ENCODE measurements at places on chromosomes 7 and 10.

DNA sequence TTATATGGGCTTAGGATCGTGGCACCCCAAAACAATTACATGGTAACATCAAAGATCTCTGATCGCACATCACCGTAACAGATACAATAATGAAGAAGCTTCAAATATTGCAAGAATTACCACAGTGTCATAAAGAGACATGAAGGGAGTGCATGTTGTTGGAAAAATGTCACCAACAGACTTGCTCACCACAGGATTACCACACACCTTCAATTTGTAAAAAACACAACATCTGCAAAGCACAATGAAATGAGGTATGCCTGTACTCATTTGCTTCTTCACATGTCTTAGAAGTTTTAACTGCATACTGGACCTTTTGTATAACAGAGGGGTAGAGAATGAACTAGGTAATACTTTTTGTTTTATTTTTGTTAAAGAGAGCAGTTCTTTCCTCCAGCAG lies 96.6 kb downstream of the TPST1 start:
- no peak for DNase-seq

- no peak for DNase-seq
Observed at GRCh38 chr10:93272884-93273675, 199.4 kb downstream of the CYP26A1 start.

GRCh38 chr10:69512901-69513300 lies 60.3 kb downstream of the NEUROG3 start:
- DNase-seq, result no peak

DNA sequence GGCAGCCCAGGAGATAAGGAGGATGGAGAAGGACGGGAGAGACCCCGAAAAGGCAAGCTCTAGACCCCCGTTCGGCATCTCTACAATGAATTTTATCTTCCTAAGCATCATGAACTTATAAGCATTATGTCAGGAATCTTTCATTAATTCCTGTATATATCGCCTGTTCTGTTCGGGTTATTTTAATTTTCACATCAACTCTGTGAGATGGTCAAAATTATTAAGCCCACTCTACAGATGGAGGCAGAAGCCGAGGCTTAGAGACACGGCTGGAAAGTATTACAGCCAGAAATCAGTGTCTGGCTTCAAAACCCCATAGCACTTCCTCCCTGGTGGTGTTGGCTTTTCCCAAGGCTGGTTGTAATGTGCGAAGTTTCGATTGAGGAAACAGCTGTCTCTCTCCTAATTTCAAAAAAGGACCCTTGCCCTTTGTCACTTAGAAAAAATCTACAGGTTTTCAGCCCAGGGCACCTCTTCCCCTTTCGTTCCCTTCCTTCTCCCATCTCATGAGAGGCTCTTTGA lies 1.5 kb upstream of the GRM8 start:
- DNase-seq, result no peak

GRCh38 chr10:15636446-15636845 lies 83.3 kb downstream of the ITGA8 start:
- no peak for DNase-seq

DNA sequence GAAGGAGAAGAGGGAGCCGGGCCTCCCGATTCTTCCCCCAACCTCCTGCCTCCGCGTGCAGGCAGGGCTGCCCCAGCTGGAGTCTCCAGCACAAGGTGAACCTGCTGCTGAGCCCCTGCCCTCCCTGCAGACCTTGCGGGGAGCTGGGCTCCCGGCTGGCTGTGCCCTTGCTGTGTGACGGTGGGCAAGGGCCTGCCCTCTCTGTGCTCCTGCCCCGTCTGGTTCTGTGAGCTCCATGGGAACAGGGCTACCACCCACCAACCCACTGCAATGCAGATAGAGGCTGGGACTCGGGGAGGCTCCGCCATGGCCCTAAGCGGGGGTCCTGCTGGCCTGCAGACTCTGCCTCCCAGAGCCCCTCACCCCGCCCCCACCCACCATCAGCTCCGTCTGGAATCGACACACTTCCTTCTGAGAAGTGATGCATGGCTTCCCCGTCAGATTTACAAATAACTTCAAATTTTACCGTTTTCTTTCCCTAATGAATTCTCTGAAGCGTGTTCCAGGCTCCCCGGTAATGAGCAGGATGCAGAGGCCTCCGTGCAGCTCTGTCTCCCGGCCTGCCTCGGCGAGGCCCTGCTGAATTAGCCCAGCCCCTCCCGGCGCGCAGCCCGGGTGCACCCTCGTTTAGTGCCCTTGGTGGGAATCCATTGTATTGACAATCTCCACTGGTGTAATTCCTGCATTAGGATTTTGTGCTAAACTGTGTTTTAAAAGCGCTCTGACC lies 111.0 kb downstream of the MICALL2 start:
- DNase-seq, result no peak

DNA sequence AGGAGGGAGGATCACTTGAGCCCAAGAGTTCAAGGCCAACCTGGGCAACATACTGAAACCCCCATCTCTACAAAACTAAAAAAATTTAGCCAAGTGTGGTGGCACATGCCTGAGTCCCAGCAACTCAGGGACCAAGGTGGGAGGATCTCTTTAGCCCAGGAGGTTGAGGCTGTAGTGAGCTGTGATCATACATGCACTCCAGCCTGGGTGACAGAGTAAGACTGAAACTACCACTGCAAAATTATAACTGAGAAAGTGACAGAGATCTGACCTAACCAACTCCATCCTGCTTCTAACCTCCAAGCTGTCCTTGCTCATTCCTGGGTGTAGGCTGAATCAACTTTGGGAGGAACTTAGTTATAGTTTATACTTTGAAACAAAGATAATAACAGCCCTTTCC lies 59.4 kb downstream of the HTR7 start:
- DNase-seq, result no peak

DNA sequence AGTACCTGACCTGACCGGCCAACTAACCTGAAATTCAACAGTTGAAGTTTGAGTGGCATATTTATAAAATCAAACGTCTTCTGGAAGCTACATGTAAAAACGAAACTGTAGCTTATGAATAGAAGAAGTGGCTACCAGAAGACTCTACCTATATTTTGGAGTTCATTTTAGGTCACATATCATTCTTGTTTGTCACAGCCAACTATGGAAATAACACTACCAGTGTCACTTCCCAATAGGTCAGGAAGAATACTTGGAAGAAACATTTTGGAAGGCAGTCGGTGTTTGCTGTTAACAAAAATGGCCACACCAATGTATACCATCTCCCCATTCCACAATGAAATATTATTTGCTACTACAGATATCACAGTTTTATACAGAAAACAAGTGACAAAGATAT lies 12.6 kb downstream of the TWIST1 start:
- no peak for DNase-seq

DNA sequence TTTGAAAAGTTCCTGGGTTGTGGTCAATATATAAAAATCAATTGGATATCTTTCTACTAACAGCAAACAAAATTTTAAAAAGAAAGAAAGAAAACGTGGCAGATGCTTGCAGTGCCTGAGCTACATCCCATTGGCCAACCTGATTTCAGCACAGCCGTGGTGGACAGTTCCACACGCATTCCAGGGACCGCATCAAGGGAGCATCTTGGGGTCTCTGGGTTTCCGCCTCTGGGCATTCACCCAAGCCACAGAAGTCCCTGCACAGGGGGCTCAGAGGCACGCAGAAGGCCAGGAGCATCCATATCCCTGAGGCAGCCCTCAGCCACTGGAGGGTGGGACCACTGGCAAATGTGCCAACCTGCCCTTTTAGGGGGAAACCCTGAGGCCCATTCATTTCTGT lies 254.5 kb upstream of the RNF32 start:
- DNase-seq, result no peak

DNA sequence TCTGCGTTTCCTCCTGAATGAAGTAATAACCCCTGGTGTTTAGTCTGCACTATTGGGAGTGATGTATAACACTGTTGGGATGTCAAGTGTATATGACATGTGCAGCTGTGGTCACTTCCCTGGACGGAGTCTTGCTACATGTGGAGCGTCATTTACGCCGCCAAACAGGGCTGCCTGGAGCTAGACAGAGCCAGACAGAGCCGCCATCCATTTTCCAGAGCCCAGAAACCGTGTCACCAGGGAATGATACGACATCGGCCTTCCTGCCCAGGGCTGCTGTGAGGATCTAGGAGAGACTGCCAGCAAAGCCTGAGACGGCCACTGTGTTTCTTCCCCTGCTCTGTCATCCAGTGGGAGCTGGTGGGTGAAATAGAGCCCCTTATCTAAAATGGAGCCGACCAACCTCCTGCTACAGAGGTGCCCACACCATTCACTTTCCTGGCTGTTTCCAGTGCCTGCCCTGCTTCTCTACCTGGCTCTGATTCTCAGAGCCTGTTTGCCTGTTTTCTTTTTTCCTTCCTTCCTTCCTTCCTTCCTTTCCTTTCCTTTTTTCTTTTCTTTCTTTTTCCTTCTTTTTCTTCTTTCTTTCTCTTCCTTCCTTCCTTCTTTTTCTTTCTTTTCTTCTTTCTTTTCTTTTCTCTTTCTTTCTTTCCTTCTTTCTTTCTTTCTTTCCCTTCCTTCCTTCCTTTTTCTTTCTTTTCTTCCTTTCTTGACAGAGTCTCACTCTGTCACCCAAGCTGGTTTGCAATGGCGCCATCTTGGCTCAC lies 13.3 kb upstream of the FGFR2 start:
- no peak for DNase-seq

DNA sequence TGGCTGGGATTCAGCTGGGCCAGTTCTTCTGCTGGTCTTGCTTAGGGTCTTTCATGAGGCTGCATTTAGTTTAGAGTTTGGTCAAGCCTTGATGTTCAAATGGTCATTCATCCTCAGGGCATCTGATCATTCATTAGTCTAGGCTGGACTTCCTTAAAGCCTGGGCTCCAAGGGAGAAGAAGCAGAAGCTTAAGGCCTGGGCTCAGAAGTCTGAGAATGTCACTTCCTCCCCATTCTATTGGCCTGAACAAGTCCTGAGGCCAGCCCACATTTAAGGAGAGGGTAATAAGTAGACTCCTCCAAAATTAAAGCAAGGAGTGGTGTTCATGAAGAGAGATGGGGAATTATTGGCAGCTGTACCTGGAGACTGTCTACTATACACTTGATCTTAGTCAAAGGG lies 193.2 kb upstream of the HABP2 start:
- no peak for DNase-seq

GRCh38 chr7:1290026-1290678 lies 57.5 kb downstream of the UNCX start:
- DNase-seq, result peak; percentile 6

- DNase-seq, result no peak
Observed at GRCh38 chr10:85995791-85996190, 370.8 kb downstream of the GRID1 start.

- peak; percentile 47 for DNase-seq
Observed at GRCh38 chr10:26438534-26439341, 597 bp downstream of the APBB1IP start.

- DNase-seq, result no peak
Observed at GRCh38 chr10:6416892-6417512, 163.1 kb downstream of the PRKCQ start.

- no peak for DNase-seq
Observed at GRCh38 chr10:70908406-70909296, 20.3 kb upstream of the PCBD1 start.

DNA sequence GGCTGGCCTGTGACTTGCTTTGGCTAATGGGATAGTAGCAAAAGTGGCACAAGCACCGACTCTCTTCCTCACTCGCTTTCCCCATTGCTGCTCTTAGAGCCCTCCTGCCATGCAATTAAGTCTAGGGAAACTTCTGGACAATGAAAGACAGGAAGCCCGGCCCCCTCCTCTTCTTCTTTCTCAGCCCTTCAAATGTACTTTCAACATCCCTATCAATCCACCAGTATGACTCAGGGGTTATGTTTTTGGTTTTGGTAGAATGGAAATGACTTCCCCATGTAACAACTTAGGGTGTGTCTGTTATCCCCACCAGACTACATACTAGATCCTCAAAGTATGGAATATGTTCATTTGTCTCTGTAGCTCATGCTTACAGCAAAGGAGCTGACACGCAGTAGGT lies 139.0 kb upstream of the GDF10 start:
- no peak for DNase-seq

- no peak for DNase-seq
Observed at GRCh38 chr7:121355574-121355973, 26.8 kb downstream of the WNT16 start.

DNA sequence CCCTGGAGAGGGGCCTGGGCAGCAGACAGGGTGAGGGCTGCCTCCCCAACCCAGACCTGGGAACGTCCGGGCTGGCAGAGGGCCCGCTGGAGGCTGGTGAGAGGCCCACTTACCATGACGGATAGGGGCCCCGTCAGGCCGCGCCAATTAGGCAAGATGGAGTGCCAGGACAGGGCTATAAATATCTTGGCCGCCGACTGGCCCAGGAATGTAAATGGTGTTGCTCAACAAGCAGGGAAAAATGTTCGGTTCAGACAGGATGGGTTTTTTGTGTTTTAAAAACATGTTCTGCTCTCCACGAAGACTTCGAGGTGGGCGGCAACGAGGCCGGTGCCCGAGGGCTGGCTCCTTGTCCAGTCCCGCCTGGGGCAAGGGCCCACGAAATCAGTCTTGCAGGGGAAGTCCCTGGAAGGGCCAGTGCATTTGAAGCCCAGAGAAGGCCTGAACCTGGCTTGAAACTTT lies 35.8 kb upstream of the ELN start:
- no peak for DNase-seq

DNA sequence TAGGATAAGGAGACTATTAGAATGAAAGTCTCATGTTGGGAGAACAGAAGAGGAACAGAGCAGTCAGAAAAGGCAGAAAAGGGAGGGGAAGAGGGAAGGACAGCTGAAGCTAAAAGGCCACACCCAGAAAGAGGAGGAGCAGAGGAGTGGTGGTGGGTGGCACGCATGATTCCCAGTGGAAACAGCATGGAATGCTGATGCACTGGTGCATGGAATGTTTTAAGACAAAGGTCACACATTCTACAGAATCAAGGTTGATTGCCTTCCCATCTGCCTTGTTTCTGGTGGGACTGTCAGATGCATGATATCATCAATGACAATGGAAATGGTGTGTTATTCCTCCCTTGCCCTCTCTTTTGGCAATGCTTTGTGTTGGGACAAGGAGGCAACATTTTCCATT lies 285.4 kb upstream of the MKI67 start:
- no peak for DNase-seq

- DNase-seq, result no peak
Observed at GRCh38 chr7:1407892-1408291, 51.4 kb downstream of the MICALL2 start.

- DNase-seq, result no peak
Observed at GRCh38 chr10:48931188-48931587, 8.5 kb downstream of the LRRC18 start.
